Breast epithelium (tissue), 4 donors: ENCODE measurements at places on chromosomes 4 and X. TPM values are rescaled to one million over a fixed set of nuclear protein-coding genes. Genes with fewer than 3 reads are reported as not detected.
A peak's percentile ranks its signal among the peaks of the same experiment; 100 is the strongest.

DNA sequence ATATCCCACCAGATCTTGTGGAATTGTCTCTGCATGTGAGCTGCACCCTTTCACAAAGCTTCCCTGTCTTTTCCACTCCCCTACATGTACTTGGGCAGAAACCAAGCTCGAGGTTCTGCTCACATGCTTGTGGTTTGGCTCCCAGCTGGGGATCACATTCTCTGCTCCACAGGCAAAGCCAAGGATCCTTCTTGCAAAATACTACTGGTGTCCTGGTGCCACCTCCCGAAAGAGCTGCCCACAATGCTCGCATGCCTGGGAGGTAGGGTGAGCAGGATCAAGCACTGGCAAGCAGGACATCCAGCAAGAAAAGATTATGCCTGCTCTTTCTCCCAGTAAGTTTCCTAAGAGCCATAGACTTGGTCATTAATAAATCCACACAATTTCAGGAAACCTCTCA is 45.1 kb upstream of the PPARGC1A start:
- H3K4me3 ChIP-seq: no peak overlapping the region
- no peaks in the 10 kb centered on the region for H3K27me3 ChIP-seq
- peak overlapping the region; percentile 71 for H3K27ac ChIP-seq
- H3K4me1 ChIP-seq: peaks cover 8% of the 10 kb centered on the region
- DNase-seq: peak; percentile 95
- H3K36me3 ChIP-seq: no peaks in the 10 kb centered on the region

- H3K27me3 ChIP-seq: no peaks in the 10 kb centered on the region
- no peak for DNase-seq
- no peak overlapping the region for H3K4me3 ChIP-seq
- no peaks in the 10 kb centered on the region for H3K36me3 ChIP-seq
- H3K27ac ChIP-seq: peak overlapping the region; percentile 53
These were observed 157.0 kb downstream of the PCDH18 start for GRCh38 chr4:137375111-137375850.

GRCh38 chr4:24570574-24571236 is 13.6 kb downstream of the DHX15 start:
- peaks cover 9% of the 10 kb centered on the region for H3K36me3 ChIP-seq
- no peaks in the 10 kb centered on the region for H3K4me1 ChIP-seq
- no peak overlapping the region for H3K27ac ChIP-seq
- no peaks in the 10 kb centered on the region for H3K27me3 ChIP-seq

DNA sequence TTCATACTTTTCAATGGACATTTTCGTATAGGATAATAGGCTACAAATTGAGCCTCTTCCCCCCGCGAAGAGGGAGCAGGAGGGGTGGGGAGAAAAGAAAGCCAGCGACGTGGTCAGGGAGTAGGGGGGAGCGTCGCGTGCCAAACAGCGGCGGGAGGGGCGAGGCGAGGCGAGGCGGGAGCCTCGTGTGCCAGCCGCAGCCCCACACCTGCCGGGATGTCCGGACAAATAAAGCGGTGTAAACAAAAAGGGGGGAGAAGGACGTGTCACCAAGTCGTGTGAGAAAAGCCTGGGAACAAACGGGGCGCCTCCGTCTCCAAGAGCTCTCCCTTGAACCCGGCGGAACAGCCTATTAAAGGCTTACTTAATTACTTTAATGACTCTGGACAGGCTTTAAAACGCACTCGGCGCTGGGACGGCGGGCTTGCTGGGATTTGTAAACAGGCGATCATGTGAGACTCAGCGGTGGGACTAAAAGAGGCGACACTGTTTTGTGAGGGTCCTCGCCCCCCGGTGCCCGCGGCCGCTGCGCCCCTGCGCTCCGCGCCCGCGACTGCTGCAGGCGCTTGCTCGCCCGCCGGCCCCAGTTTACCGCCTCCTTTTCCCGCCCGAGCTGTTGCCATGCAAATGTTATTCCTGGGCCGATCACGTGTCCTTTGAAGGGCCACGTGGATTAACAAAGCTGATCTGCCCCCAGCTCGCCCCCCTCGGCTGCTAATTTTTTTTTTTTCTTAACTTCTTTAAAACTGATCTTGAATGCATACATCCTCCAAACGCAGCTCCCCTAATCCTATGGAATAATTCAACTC is at the start of gene HELT:
HELT (plus strand) TSS at position 527 of the 809 bp plus-strand sequence. CDS start 439 bp downstream, outside the sequence.
- DNase-seq: no peak
- H3K27me3 ChIP-seq: peaks cover 2% of the 10 kb centered on the region
- no peak within 1 kb of the TSS for H3K27ac ChIP-seq
- H3K4me3 ChIP-seq: no peak within 1 kb of the TSS

The DRD5 gene
- total RNA-seq: not detected

GRCh38 chr4:45442466-45442865 is 681.4 kb downstream of the GABRG1 start:
- H3K36me3 ChIP-seq: no peaks in the 10 kb centered on the region
- no peaks in the 10 kb centered on the region for H3K27me3 ChIP-seq
- no peak for DNase-seq
- no peak overlapping the region for H3K27ac ChIP-seq

The ADH6 gene
- total RNA-seq: not detected

DNA sequence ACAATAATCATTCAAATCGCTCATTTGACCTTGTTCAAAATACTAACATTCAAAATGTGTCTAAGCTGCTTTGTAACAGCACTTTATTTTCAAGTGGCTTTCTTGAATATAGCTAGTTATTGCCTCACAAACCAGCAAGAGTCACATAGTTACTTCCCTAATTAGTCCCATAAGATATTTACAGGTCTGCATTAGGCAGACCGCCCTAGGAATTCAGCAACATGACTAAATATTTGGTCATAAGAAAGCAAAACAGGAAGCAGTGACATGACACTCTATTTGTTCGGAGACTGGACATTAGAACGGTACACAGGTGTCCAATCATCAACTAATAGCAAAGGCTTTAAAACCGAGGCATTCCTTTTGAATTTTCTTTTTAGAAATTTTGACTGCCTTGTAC is 262.0 kb downstream of the COL25A1 start:
- no peak overlapping the region for H3K27ac ChIP-seq
- no peaks in the 10 kb centered on the region for H3K27me3 ChIP-seq
- H3K36me3 ChIP-seq: no peaks in the 10 kb centered on the region
- no peak overlapping the region for H3K4me3 ChIP-seq

DNA sequence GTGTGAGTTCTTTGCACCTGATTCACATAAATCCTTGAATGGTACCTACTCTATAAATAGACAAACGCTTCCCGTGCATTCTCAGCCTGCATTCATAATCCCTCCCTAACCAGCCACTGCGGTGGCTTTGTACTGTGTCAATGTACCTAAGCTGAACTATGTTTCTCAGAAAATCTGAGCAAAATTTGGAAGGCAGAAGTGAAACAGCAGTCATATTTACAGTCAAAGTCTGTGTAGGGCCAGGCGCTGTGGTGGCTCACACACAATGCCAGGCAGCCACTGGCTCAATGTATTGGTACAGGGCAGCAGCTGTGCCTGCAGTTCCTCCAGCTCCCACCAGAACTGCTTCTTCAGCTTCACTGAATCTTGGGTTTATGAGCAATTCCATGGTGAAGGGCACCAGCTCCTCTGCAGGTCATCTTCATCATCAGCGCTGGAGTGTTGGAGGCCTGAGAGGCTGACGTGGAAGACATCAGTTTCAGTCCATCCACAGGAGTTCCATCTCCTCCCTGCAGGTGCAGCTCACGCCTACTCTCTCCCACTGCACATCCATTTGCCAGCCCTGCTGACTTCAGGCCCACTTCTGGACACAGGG is 32.3 kb upstream of the IRF2 start:
- no peaks in the 10 kb centered on the region for H3K27me3 ChIP-seq
- no peak overlapping the region for H3K27ac ChIP-seq
- H3K4me1 ChIP-seq: no peaks in the 10 kb centered on the region
- no peaks in the 10 kb centered on the region for H3K36me3 ChIP-seq
- H3K4me3 ChIP-seq: no peak overlapping the region
